ENCODE measurements at places on chromosomes 11 and 22.
A peak's percentile ranks its signal among the peaks of the same experiment; 100 is the strongest.

- no peak for DNase-seq
These were observed 139.3 kb downstream of the FAM76B start for GRCh38 chr11:95650276-95650675.

DNA sequence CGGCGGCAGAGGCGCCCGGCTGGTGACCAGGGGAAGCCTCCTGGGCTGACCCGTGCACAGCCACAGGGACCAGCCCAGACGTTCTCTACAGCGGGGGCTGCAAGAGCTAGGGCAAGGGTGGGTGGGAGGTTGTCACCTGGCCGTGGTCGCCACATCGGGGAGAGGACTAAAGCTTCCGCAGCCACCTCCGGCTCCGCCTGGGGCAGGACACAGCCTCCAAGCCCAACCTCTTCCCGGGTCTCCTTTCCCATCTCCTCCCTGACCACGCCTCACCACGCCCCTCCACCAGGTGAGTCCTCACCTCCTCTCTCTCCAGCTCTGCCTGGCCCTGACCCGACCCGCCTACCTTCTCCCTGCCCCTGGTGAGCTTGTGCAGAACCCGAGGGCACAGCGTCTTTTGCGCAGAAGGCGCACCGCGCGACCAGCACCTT, 75.9 kb upstream of the LMO1 start:
- DNase-seq = no peak

DNA sequence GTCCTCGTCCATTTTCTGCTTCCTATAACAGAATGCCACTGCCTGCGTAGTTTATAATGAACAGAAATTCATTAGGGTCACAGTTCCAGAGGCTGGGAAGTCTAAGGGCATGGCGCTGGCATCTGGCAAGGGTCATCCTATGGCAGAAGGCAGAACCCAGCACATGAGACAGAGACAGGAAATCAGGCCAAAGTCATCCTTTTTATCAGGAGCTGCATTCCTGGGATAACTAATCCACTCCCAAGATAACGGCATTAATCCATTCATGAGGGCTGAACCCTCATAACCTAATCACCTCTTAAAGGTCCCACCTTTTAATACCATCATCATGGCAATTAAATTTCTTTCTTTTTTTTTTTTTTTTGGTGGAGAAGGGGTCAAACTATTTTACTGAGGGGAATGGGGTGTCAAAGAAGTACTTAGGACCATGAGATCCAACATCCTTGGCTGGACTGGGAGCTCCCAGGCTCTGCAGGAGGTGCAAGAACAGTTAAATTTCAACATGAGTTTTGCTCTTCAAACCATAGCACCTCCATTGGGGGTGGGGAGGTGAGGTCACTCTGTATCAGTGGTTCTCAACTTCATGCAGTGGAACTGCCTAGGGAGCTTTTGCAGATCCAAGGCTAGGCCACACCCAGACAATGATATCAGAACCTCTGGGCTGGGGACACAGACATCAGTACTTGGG, 4.4 kb downstream of the TMEM109 start:
- no peak for DNase-seq

- DNase-seq = no peak
These were observed 21.6 kb upstream of the C11orf96 start for GRCh38 chr11:43920598-43921419.

DNA sequence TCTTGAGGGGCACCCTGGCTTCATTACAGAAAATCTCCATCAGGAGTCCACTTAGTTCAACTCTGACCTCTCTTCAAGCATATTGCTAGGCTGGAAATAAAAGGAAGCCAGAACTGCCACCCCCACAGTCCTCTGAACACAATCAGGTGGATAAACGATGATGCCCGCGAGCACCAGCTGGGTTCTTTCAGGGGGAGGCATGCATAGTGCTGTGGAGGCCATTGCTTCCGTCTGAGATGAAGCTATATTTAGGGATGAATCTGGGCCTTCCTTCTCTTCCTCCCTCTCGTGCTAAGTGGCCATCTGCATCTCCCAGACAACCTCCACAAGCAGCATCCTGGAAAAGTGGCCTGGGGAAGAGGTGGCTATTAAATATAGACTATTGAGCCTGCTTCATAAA, 3.9 kb upstream of the MICAL2 start:
- DNase-seq = no peak

GRCh38 chr22:42862045-42862734, 5.1 kb upstream of the ARFGAP3 start:
- DNase-seq = no peak

DNA sequence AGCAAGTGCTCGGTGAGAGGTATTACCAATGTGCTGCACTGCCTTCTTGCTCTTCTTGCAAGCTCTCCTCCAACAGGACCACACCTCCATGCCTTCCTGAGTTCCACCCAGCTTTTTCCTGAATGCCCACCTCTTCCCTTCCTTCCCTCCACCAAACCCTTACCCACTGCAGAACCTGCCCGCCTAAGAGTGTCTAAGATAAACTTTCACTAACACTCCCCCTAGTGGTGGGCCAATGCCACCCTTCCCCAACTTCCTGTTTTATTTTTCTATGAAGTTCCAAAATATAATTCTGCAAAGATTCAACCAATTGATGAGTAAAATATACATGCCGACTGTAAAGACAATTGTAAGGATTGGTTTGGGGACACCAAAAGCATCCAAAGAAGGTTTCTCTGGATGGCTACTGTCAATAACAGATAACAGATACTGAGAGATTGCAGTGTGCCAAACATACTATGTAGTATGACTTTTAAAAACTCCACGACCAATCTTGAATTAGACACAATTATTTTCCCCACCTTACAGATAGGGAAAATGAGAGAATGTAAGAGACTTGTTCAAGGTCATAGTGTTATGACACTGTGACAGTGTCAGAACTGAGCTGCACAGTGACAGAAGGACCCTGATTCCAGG, 38.6 kb upstream of the BMAL1 start:
- peak; percentile 25 for DNase-seq

DNA sequence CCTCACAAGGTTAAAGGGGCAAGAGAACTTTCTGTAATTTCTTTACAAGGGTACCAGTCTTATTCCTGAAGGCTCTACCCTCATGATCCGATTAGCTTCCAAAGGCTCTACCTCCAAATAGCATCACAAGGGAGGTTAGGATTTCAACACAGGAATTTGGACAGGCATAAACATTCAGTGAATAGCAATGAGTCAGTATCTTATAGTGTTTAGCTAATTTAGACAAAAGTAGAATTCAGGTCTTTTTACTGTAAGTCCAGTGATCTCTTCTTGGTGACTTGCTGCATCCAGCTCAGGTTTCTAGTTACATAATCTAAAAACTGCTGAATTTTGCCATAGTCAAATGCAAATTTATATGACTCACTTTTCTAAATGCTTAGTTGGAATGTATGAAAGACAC, 1995.6 kb upstream of the RAG2 start:
- DNase-seq = no peak

GRCh38 chr11:71372693-71373657, 75.2 kb downstream of the DHCR7 start:
- DNase-seq = no peak

DNA sequence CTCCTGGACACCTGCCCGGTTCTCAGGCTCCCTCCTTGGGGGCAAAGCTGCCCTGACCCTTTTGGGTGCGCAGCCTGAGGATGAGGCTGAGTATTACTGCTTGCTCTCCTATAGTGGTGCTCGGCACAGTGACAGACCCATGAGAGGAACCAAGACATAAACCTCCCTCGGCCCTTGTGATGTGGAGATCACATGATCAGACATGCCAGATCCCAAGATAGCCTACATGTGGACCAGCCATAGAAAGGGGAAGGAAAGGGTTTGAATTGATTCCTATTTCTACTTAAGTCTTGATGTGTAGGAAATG, 125.3 kb downstream of the VPREB1 start:
- no peak for DNase-seq

DNA sequence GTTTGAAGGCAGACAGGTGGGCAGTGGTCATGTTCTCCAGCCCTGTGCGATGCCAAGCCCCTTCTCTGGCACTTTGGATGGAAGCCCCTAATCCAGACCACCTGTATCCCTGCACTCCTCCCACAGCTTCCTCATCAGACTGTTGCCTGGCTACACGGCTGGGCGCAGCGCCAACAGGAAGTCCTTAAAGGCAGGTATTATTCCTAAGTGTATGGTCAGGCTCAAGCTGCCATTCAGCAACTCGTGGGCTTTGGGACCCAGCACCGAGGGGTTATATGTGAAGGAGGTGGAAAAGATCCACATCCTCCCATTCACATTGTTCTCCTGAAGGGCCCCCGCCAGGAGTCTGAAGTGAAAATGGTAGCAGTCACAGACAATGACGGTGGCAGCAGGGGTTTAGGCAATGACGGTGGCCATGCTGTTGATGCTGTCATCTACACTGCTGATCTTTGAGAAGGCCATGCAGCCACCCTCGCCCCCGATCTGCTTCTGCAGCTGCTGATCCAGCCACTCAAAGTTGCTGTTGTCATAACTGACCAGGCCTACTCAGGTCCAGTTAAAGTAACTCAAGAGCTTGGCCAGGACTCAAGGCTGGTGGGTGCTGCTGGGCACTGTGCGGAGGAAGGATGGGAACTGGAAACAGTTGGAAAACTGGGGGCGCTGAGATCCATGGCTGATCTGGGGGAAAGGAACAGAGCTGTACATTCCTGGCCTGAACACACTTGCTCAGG, 27.7 kb downstream of the OR6Q1 start:
- no peak for DNase-seq

DNA sequence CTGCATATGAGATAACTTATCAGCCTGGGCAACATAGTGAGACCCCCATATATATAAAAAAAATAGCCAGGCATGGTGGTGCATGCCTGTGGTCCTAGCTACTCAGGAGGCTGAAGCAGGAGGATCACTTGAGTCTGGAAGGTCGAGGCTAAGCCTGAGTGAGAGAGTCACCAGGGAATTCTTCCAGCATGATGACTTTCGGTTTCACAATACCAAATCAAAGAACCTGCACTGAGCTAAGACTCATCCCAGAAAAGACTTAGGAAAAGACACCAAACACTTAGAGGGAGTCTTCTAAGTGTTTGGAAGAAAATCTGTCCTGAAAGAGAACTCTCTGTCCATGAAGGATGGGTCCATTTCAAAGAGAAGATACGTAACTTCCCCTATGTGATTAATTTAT, 12.7 kb downstream of the STK33 start:
- no peak for DNase-seq

DNA sequence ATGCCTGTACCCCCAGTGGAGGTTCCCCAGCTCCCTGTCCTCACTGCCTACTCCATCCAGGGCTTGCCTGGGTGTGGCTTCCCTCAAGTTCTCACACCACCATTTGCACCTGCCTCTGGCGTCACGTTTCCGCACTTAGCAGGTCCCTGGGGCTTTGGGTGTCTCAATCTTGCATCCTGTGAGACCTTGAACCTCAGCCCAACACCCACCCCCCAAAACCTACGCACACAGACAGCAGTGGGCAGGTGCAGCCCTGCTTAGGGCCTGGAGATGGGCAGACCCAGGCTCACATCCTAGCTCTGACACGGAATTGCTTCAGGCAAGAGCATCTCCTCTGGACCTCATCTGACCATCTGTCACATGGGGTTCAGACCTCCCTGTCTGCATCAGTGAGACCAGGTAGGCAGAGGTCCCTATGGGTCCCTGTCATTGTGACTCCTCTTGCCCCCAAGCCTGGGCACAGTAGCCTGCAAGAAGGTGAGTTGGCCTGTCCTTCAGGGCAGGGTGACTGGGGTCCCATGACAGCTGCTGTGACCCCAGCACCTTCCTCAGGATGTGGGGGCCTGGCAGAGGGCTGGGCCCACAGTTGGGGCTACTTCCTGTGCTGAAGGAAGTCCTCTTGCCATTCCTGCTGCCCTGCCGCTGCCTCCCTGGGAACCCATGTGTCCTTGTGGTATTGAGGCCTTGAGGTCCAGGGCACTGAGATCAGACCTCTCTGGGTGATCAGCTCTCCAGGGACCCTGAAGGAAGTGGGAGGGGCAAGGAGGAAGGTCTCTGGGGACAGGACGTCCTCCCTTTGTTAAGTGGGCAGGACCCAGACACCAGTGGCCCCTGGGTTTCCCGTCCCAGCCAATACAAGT, 2.0 kb downstream of the SIPA1 start:
- DNase-seq = no peak

DNA sequence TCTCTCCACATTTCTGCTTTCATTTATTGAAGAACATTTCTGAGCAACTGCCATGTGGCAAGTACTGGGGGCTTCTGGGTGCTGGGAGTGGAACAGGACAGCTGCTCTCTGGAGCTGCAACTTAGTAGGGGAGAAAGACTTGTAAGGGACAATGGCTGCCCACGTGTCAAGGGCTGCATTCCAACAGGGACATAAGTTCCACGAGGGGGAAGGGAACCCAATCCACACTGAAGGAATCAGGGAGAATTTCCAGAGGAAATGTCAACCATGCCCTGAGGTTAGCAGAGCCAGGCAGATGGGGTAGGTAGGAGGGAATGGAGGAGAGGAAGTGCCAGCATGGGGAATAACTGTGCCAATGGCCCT, 1.7 kb downstream of the MAPK8IP2 start:
- DNase-seq = no peak
